ENCODE measurements at places on chromosomes 2 and 18.

DNA sequence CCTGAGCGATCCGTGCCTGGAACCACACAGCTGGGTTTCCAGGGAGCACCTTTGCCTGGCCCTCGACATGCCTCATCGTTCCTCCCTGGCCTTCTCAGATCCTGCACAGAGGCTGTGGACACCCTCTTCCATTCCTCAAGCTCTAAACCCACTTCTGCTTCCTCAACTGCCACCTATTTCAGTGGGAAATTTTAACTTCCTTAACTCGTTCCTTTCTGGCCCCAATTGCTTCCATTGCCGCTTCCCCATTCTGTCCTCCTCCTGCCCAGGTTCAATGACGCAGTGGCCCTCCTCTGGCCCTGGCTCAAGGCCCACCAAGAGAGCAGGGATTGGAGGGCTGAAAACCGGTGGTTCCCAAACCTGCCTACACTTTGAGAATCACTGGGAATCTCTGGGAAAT lies 4.8 kb upstream of the B3GNT7 start:
- DNase-seq: no peak

DNA sequence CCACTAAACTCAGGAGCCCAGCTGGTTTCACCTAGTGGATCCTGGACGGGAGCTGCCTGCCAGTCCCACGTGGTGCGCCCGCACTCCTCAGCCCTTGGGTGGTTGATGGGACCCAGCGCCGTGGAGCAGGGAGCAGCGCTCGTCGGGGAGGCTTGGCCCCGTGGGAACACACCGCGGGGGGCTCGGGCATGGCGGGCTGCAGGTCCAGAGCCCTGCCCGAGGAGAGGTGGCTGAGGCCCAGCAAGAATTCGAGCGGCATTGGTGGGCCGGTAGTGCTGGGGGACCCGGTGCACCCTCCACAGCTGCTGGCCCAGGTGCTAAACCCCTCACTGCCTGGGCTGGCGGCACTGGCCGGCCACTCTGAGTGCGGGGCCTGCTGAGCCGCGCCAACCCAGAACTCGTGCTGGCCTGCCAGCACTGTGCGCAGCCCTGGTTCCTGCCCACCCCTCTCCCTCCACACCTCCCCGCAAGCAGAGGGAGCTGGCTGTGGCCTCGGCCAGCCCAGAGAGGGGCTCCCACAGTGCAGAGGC lies 137.3 kb downstream of the TRIB2 start:
- DNase-seq: no peak

GRCh38 chr2:206230060-206230762 lies 44.3 kb upstream of the ZDBF2 start:
- DNase-seq: no peak

GRCh38 chr2:15389895-15390294 lies 171.2 kb downstream of the NBAS start:
- no peak for DNase-seq

GRCh38 chr2:235492850-235493344 lies 946 bp upstream of the AGAP1 start:
- DNase-seq: no peak

Data from stimulated activated CD8-positive, alpha-beta memory T cell treated with anti-CD3 and anti-CD28 coated beads, Interleukin-4, amount 100 ng/mL, for 4 hours (primary cell).